ENCODE measurements at places on chromosomes 13 and 19.

DNA sequence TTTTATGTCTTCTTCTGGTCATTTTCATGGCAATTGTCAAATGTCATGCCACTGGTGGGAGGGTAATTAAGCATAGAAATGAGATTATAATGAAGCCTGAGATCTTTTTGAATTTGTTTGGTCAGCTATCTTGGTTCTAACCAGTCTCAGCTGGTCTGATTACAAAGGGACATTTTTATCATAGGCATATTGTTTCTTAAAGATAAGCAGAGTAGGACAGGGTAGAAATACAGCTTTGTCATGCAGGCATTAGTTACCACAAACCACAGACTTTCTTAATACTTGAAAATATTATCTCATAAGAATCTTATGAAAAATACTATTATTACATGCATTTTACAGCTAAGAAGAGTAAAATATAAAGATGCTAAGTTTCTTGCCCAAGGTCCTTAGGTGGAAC is 1761.5 kb downstream of the PCDH9 start:
- DNase-seq, result no peak

DNA sequence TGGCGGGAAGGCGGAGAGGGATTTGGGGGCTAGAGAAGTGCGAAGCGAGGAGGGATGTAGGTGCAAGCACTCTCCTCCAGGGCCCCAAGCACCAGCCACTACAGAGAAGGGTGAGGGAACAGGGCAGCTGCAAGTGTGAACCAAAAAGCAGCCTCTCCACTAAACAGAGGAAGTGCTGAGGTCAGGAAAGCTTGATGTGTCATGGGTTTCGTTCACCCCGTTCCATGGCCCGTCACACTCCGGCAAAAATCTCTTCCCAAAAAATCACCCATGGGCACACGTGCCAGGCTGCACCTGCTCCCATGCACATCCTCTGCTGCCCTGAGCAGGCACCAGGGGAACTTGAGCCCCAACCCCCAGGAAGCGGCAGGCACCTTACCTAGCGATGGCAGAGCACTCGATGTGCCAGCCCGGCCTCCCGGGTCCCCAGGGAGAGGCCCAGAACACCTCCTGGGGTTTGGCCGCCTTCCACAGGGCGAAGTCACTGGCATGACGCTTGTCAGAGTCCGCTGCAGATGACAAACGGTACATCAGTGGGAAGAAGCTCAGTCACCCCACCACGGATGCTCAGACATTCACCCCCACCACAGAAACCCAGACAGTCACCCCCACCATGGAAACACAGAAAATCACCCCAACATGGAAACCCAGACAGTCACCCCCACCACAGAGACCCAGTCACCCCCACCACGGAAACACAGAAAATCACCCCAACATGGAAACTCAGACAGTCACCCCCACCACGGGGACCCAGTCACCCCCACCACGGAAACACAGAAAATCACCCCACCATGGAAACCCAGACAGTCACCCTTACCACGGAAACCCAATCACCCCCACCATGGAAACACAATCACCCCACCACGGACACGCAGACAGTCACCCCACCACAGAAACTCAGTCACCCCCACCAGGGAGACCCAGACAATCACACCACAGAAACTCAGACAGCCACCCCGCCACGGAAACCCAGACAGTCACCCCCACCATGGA is 29.0 kb downstream of the CARS2 start:
- DNase-seq, result peak; percentile 14

DNA sequence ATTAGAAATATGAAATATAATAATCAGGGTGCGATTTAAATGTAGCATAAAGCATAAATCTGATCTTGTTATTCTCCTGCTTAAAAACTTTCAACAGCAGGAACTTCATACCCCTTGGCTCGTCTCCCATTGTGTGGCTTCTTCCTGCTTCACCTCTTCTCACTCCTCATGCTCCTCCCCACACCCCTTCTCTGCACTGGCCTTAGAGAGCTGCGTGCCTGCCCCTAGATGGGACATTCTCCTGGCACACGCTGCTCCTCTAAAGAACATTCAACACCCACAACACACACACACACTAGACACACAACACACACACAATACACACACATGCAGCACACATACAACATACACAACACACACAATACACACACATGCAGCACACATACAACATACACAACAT is 104.6 kb upstream of the RAP2A start:
- peak; percentile 22 for DNase-seq

- peak; percentile 52 for DNase-seq
These were observed 193.6 kb downstream of the RAP2A start for GRCh38 chr13:97627566-97627965.

GRCh38 chr19:58181902-58182576 is 822 bp upstream of the ZNF274 start:
- DNase-seq, result peak; percentile 31
